GM20000 (cell line): ENCODE measurements at places on chromosomes 4 and X.
A peak's percentile ranks its signal among the peaks of the same experiment; 100 is the strongest.

GRCh38 chr4:52948057-52948423 is 85.9 kb downstream of the RASL11B start:
- no peak for DNase-seq

DNA sequence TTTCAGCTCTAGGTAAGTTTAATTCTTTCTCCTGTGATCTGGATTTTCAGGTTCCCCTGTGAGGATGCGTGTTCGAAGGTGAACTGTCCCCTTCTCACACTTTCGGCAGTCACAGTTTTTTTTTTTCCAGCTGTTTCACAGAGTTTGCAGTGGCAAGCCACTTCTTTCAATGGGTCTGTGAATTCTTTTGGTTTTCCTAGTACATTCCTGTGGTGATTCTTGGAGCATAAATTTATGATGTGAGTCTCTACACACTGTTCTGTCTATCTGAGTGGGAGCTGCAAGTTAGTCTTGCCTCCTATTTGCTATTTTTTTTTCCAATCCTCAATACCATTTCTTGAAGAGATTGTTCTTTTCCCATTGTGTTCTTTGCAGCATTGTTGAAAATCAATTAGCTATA is 595.5 kb downstream of the RAPGEF2 start:
- no peak for DNase-seq

DNA sequence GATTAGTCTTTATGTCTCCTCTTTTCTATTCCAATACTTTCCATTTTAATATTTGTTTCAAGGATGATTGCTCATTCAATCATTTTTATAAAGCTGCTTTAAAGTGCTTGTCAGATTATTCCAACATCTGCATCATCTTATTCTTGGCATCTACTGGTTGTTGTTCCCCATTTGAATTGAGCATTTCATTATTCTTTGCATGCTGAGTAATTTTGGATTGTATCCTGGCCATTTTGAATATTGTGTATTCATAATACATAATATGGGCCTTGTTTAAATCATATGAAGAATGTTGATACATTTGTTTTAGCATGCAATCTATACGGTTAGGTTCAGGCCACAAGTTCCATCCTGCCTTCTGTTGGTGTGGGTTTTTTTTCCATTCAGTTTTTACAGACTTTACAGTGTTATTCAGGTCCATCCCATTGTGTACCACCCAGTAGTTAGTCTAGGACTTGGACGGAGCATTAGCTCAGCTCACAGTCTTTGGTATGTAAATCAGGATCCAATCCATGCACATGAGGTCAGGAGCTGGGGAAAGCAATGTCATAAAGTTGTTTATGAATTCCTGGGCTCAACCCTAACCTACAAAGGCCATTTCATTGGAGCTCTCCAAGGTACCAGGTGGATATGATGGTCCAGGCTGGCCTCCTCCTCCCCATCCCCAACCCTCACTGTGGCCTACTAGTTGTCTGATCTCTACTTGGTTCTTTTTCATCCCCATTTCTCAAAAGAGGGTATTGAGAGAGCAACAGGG is 20.3 kb downstream of the RGN start:
- no peak for DNase-seq

DNA sequence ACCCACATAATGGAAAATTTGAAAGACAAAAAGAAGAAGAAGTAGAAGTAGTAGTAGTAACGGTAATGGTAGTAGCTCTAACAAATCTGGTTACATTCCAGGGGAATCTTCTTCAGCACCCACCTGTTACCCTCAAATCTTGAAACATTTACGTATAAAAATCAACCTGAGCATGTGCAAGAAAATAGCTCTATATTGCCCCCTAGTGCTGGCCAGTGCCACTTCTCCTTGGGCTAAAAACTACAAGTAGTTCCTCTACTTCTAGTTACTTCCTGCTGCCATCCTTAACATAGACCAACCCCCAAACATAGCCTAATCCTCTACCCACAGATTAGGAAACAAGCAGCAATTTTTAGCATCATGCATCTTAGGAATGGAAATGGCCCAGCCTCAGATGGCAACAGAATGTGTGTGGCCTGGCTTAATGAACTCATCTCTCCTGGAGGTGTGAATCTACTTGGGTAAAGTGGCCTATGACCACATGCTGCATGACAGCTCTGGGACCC is 3.1 kb downstream of the PDGFC start:
- peak; percentile 60 for DNase-seq

DNA sequence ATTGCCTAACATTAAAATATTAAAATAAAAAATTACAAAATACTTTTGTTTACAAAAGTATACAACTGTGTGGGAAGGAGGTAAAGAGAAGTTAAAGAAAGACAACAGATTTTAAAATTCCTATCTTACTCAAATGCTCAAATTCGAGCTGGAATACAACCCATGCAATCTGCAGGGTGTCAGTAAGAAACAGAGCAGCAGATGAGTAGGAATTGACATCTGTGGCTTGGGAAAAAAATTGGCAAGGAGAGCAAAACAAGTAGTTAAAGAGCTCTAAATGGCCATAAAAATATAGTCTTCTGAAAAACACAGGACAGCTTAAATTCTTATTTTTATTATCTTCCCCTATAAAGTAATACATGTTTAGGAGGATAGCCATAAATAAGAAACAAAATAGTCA is 1609.0 kb upstream of the AGA start:
- DNase-seq = no peak

DNA sequence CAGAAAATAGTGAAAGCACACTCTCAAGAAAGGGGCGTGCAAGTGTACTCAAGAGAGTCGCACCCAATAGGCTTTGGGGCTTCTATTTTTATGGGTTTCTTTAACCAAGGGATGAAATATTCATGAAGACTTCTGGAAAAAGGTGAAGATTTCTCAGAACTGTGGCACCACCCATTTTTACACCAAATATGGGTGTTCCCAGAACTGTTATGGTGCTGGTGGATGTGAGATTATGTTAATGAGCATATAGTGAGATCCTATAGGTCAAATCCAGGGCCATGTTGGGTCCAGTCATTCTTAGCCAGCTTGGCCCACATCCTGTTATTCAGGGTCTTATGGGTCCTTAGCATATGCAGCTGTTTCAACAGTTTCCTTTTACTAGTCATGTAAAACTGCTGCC is 61.0 kb upstream of the SMIM10 start:
- DNase-seq = no peak

- peak; percentile 24 for DNase-seq
These were observed 29.4 kb upstream of the KLHL2 start for GRCh38 chr4:165177725-165178666.

DNA sequence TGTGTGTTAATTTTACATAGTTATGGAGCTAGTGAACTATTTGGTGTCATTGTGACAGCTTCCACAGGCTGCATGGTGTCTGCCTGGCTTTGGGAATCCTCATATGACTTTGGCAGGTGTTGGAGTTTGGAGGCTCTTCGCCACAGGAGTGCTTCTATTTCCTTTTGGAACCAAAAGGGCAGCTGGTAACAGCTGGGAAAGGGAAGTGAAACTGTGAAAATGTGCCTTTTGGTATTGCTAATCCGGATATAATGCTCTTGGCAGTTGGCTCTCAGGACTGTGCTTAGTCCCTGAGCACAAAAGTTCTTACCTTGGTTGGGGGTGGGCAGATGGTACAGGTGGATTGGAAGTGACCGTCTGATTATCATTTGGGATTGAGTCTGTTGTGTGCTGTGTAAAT is 18.1 kb downstream of the OFD1 start:
- DNase-seq = no peak

DNA sequence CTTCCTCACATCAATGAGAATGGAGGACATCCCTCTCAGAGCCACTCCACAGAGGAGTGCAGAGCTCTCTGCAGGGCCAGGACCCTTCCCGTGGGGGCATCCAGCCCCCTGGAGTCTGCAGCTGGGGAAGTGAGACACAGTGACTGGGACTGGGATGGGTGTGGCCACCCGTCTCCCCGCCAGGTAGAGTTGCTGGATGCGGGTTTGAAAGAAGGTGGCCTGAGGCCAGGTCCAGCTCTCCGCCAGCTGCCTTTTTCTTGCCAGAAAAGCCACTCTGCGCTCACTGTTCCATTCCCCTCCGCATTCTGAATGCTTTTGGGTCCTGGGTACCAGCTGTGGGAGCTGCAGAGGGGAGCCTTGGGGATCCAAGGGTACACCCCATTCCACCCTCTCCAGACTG is 82.6 kb downstream of the ABLIM2 start:
- no peak for DNase-seq

DNA sequence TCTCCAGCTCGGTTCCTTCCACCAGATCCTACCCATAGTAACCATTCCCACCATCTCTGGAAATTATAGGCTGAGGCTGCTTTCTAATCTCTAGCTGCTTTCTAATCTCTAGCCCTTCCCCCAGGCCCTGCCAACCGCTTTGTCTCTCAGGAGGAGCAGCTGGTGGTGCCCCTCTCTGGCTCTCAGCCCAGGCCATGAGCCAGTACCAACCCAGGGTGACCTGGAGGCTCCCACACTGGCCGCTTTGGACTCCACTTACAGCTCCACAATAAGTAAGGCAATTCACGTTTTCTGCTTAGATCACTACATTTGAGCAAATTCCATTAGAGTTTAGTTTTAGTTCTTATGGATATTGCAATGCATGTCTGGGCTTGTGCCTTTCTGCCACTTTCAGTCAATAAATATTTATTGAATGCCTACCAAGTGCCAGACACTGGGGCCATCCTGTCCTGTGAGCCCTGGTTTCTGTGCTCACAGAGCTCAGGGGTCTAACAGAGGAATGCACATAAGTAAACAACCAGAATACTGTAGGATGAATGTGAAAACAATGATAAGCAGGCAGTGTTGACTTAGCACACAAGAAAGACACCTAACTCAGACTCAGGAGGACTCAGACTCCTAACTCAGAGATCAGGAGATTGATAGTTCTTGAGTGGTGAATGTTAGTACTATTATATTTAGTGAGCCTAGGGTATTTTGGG is 38.9 kb downstream of the SMC1A start:
- DNase-seq = no peak

DNA sequence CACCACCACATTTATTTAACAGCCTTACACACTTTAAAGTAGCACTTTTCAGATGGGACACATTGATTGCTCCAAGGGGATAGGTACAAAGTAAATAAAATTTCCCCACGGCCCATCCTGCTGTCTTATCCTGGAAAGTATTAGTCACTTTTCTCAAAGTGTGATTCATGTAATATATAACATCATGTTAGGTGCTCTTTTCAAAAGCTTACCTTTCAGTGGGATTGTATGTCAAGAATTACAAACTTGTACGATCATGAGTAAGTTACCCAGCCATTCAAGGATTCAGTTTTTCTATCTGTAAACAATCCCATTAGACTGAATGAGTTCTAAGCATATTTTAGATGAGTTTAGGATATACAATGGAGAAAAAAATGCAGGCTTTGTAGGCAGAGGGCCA is 876.6 kb upstream of the GRID2 start:
- no peak for DNase-seq

- DNase-seq = no peak
These were observed 10.9 kb downstream of the ATP1B4 start for GRCh38 chrX:120372667-120373370.

- no peak for DNase-seq
These were observed 251.7 kb upstream of the MAD2L1 start for GRCh38 chr4:120318196-120318846.

- DNase-seq = no peak
These were observed 349.0 kb downstream of the MID1IP1 start for GRCh38 chrX:39150220-39150619.

DNA sequence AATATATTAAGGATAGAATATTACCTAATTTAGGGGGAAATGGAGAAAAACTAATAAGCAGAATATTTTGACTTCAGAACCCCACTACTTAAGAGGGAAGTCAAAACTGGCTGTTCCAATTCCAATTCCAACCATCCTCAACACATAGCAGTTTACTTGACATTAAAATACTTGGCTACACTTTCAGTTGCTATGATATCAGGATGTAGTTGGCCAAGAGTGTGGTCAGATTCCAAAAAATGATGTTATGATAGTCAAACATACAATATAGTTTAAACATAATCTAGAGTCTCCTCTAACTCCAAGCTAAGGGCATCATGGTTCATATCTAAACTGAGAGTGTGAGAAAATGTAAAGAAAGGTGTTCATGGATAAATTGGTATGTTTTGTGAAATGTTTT is 16.5 kb upstream of the SMIM14 start:
- DNase-seq = no peak

DNA sequence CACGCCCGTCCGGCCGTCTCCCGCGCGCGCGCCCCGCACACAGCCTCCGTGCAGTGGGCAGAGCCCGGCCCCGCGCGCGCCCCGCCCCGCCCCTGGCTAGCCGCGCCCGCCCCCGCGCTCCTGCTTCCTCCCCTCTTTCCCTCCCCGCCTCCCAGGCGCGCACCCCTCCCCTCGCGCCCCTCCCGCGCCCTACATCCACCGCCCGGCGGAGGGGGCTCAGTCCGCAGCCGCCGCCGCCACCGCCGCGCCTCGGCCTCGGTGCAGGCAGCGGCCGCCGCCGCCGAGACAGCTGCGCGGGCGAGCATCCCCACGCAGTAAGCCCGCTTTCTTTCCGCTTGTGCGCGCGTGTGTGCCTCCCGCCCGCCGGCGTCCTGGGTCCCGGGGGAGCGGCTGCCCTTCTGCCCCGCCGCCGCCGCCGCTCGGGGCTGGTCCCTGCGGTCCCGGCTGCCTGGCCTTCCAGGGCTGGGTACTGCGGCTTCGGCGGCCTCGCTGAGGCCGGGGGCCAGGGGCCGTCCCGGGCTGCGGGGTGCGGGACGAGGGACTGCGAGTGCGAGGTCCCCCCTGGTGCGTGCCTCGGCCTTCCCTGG is at the start of gene FHL1:
FHL1 (plus strand) TSS at position 219 of the 587 bp plus-strand sequence.
- DNase-seq = peak; percentile 68

DNA sequence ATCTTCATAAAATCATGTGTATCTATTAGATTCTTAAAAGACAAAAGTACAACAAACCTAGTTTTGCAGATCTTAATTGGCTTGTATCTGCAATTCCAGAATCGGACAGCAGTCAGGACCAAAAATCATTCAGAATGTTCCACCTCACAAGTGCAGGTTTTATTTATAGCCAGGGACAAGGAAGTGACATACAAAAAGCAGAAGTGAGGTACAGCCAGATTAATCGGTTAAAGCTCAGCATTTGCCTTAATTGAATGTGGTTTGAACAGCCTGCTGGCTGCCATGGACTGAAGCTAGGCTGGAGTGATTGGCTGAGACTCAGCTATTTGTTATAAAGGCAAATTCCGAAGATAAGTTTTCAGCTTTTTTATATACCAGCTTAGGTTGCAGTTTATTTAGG is 932.6 kb downstream of the C4orf33 start:
- no peak for DNase-seq

DNA sequence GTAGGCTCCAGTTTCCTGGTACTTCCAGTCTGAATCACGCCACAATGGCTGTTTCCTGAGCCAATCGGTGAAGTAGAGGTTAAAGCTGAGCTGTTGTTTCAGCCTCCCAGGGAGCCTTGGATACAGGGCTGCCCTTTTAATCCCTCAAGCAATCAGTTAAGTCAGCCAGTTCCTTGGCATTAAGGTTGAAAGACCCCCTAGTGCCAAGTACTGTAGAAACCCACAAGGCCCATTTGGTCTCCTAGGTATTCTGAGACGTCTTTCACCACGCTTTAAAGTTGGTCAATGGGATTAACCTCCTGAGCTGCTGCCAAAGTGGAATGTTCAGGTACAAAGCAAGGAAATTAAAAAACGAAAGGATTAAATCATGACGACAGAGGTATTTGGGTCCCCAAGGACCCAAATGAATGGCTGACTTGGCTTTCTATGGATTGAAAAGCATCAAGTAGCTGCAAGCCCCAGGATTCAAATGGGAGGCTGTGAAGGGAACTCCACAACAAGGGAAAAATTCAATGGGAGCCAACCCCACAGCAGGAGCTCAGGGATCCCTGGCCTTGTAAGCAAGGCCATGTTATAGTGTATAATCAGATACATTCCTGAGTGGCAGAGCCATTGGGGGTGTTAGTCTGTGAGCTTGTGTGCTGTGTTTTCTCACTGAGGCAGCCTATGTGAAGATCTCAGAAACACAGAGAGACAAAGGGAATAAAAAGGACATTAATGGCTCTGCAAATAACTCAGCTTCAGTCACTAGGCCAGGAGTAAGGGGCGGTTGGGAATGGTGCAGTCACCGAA is 86.0 kb downstream of the ATG4A start:
- no peak for DNase-seq
